CD4-positive, alpha-beta memory T cell (primary cell): ENCODE measurements at places on chromosomes 6 and 20.

- no peak for DNase-seq
These were observed 36.0 kb downstream of the KCNK5 start for GRCh38 chr6:39193201-39193791.

- peak; percentile 72 for DNase-seq
These were observed 17.0 kb downstream of the UQCC2 start for GRCh38 chr6:33694401-33694931.

DNA sequence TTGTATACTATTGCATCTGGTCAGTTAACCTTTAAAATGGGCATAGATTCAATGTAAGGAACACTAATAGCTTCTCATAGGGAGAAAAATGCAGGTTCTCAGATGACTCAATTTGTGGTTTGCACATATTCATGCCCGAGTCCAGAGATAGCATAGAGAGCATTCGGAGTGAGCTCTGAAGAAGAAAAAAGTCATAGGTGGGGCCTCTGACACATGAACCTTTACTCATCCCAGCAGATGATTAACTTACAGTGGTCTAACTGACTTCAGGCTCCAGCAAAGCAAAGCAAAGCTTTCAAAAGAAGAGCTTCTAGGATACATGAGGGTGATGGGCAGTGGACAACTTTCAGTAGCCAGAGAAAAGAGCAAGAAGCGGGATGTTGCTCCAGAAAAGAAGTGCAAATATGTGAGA is 55.3 kb upstream of the BTN3A2 start:
- DNase-seq: no peak

DNA sequence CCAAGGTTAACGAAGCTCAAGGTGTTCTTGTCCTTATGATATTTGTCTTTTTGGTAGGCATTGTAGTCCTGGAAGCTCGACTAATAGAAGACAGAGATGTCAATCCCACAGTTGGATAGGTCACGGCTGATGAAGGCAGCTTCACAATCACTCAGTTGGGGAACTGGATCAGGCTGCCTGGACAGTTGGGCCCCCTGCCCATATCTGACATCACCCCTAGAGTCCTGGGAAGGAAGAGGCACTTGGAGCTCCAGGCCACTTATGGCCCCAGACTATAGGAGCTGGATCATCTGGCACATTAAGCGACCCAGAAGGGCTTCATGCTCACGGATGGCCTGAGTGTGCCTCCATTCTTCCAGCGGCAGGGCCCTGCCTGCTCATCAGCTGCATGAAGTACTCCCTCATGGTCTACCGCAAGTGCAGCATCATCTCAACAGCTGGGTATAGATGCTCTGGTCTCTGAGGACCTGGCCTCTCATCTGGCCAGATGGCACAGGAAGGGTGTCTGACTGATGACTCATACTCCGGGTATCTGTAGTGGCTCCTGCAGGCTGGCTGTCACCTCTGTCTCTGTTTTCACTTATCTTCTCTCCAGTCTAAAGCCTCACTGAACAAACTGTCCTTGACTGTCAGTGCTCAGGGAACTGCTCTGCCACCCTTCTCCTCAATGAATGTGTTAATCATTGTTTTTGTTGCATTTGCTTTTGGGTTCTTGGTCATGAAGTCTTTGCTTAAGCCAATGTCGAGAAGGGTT is 29.2 kb upstream of the SSR1 start:
- no peak for DNase-seq

DNA sequence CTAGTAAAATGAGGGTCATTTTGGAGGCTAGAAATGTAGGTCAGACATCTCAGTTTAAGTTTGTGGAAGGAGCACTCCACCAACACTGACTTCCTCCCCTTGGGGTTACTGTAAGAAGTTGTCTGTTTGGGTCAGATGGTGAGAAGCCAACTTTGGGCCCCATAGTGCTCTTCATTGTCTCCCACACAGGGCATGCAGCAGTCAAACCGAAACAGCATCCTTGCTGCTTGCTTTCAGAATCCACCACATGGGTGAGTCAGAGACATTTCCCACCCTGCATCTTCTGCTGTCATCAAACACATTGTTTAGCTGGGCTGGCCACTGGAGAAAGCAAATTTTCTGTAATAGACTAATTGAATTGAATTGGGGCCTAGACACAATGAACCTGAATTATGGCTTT is 16.8 kb downstream of the IL17F start:
- no peak for DNase-seq

- peak; percentile 45 for DNase-seq
These were observed 3.3 kb downstream of the PLN start for GRCh38 chr6:118551063-118552053.

DNA sequence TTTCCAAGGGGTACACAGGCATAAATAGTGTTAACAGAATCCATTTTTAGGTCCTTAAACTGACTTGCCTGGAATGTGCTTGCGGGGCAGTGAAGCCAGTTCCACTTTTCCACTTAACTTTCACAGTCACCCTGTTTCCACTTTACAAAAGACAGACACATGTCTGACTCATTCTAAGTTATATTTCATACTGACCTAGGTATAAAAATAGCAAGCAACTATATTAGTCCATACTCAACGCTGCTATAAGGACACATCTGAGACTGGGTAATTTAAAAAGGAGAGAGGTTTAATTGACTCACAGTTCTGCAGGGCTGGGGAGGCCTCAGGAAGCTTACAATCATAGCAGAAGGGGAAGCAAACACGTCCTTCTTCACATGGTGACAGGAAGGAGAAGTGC is 88.2 kb downstream of the MTFR2 start:
- DNase-seq: no peak

DNA sequence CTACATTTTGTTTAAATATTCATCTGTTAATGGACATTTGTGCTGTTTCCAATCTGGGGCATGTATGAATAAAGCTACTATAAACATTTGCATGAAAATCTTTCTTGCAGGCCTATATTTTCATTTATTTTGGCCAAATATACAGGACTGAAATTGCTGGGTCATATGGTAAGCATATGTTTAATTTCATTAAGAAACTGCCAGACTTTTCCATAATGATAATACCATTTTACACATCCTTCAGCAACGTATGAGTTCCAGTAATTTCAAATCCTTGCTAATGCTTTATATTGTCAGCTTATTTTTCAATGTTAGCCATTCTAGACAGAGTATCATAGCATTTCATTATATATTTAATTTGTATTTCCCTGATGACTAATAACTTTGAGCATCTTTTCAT is 51.0 kb downstream of the GPR6 start:
- no peak for DNase-seq

GRCh38 chr20:58665606-58666005 is 14.5 kb downstream of the STX16 start:
- no peak for DNase-seq

- DNase-seq: peak; percentile 31
These were observed 120.8 kb downstream of the BACH2 start for GRCh38 chr6:90175627-90176538.

DNA sequence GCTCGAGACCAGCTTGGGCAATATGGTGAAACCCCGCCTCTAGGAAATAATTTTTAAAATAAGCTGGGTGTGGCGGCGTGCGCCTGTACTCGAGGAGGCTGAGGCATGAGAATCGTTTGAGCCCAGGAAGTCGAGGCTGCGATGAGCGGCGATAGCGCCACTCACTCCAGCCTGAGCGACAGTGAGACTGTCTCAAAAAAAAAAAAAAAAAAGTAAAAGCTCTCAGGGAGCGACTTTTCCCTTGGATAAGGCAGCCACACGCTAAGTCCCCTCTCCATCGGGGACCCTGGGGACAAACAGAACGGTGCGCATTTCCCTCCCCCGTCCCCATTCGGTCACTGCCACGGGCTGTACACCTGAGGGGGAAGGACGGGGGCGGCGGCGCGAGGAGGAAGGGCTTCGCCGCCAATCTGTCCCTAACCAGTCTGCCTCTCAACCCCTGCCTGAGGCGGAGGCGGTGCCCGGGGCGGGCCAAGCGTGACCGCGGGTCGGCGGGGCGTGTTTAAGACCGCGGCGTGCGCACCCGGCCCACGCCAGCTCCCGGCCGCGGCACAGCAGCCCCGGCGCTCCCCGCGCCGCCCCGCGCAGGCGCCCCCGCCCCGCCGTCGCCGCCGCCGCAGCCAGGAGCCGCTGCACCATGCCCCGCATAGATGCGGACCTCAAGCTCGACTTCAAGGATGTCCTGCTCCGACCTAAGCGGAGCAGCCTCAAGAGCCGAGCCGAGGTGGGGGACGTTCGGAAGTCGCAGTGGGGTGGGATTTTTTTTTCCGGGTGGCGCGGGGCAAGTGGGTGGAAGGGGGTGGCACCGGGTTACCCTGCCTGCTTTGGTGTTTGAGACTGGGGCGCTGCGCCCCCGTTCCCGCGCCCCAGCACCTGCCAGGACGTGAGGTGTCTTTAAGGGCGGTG is at the start of gene GMPR:
TSS of gene GMPR (plus strand) at position 531 of the 906 bp plus-strand sequence. CDS start at position 638, 107 bp downstream.
- peak; percentile 71 for DNase-seq

- DNase-seq: no peak
These were observed 88.0 kb downstream of the SCML4 start for GRCh38 chr6:107735906-107736635.

DNA sequence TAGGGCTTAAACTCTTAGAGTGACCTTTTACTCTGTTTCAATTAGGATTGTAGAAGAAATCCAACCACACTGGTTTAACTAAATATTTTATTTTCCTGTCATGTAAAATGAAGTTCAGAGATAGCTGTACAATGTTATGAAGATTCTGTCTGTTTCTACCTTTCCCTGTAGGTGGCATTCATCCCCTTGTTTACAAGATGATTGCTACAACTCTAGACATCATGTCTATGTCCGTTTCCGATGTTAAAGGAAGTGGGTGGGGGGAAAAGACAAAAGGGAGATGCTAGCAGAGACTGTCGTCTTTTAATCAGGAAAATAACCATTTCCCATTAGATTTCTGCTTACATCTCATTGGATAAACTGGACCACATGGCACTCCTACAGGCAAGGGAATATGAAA is 30.9 kb upstream of the RIMS1 start:
- DNase-seq: no peak

GRCh38 chr6:158630938-158631616 is 13.5 kb downstream of the DYNLT1 start:
- DNase-seq: no peak

DNA sequence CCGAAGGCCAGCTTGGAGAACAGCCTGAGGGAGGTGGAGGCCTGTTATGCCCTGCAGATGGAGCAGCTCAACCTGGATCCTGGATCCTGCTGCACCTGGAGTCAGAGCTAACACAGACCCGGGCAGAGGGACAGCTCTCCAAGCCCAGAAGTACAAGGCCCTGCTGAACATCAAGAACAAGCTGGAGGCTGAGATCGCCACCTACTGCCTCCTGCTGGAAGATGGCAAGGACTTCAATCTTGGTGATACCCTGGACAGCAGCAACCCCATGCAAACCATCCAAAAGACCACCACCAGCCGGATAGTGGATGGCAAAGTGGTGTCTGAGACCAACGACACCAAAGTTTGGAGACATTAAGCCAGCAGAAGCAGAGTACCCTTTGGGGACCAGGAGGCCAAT is 223.5 kb upstream of the ID4 start:
- DNase-seq: no peak

GRCh38 chr6:112330071-112330878 is 16.9 kb upstream of the RFPL4B start:
- DNase-seq: no peak

- DNase-seq: no peak
These were observed 269.7 kb downstream of the UBE3D start for GRCh38 chr6:82795940-82796339.

GRCh38 chr20:61757678-61758563 is 307.8 kb downstream of the TAF4 start:
- DNase-seq: no peak

DNA sequence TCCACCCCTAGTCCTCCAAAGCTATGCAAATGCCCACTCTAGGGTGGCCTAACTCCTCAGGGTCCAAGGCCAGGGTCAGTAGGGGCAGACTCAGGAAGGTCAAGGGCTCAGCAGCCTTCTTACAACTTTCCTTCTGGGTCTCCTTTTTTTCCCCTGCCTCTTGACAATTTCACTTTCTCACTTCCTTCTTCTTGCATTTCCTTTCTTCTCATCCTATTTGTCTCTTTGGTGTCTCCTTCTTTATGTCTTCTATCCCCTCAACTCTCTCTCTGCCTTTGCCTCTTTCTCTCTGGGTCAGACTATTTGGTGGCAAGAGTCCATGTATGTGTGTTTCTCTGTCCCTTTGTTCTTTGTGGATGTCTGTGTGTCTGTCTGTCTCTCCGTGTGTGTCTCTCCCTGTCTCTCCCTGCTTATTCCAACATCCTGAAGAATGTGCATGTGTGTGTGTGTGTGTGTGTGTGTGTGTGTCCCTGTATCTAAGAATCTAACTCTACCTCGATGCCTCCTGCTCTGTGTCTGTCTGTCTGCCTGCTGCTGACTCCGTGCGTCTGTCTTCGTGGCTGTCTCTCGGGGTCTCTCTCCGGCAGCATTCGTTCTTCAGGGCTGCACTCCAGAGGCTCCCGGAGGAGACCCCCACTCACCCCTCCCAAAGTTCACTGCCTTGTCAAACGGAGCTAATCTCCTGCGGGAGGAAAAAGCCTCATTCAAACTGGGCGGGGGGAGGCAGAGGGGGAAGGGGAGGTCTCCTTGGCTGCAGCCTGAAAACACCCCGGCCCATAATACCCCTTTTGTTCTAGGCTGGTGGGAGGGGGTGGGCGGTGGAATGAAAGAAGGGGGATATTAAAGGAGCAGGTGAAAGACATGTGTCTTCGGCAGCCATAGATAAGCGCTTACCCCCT is 51.7 kb upstream of the FOXP4 start:
- DNase-seq: no peak

GRCh38 chr6:14944593-14944992 is 301.3 kb upstream of the JARID2 start:
- no peak for DNase-seq

GRCh38 chr6:132236281-132236680 is 165.0 kb downstream of the MOXD1 start:
- no peak for DNase-seq

- DNase-seq: no peak
These were observed 5.7 kb downstream of the EDN3 start for GRCh38 chr20:59305908-59306655.

- no peak for DNase-seq
These were observed 101.6 kb downstream of the ATXN1 start for GRCh38 chr6:16659466-16660156.

DNA sequence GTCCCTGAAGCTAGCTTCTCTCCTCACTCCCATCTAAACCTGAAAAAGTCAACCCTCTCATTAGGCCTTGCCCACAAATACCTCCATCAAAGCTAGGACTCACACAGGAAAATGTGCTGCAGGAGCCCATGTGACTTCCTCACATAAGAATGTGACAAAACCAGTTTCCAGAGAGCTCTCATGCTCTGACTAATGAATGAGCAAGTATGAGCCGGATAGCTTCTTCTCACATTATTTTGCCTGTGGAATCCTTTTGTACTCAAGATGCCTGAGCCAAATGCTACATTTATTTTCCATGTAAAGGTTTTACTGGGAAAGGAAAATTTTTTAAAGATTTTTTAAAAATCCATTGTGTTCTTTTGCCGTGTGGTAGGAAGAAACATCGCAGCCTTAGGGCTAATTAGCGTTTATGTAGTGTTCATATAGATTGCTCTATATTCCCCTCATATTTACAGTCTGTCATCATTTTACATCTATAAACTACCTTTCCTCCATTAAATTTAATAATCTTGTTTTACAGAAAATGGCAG is 68.6 kb upstream of the CCN6 start:
- peak; percentile 43 for DNase-seq

- DNase-seq: no peak
These were observed 137.6 kb upstream of the MARCKS start for GRCh38 chr6:113719545-113719944.
